ENCODE measurements at places on chromosomes 3 and 15.

DNA sequence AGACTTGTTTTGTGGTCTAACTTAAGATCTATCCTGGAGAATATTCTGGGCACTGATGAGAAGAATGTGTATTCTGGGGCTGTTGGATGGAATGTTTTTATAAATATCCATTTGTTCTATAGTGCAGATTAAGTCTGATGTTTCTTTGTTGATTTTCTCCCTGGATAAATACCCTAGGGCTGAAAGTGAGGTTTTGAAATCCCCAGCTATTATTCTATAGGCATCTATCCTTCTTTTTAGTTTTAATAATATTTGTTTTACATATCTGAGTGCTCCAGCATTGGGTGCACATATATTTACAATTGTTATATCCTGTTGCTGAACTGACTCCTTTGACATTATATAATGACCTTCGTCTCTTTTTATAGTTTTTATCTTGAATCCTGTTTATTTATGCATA is 42.9 kb downstream of the GALK2 start:
- DNase-seq, result no peak

- DNase-seq, result no peak
These were observed 197.3 kb upstream of the LINGO1 start for GRCh38 chr15:77830051-77830468.

- DNase-seq, result no peak
These were observed 165.1 kb upstream of the STAC start for GRCh38 chr3:36215241-36215640.

DNA sequence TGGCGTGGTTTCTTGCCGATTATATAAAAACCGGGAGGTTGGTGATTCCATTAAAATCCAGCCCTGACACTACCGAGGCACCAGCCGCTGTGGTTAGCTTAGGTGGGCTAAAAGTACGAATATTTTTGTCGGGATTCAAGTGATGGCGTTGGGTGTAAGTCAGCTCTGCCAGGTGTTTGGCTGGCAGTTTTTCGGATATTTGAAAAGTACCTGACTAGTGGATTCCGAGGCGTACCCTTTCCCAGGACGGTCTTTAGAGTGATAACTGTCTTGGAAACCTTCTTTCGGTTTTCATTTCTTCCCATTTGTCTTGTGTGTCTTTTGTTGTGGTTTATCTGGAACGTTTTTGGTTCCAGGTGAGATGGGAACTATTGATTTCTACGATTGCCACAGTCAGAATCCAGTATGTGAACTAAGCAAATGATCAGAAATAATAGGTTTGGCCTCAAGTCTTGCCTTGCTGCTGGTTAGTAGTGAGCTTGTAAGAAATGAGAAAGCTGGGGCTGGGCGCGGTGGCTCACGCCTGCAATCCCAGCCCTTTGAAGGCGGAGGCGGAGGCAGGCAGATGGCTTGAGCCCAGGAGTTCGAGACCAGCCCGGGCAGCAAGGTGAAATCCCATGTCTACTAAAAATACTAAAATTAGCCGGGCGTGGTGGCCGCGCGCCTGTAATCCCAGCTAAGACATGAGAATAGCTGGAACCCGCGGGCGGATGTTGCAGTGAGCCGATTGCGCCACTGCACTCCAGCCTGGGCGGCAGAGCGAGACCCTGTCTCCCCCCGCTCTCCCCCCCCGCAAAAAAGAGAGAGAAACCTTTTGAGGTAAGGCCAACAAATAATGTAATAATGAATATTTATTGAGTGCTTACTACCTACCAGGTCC is 1.4 kb downstream of the FYTTD1 start:
- DNase-seq, result peak; percentile 35

DNA sequence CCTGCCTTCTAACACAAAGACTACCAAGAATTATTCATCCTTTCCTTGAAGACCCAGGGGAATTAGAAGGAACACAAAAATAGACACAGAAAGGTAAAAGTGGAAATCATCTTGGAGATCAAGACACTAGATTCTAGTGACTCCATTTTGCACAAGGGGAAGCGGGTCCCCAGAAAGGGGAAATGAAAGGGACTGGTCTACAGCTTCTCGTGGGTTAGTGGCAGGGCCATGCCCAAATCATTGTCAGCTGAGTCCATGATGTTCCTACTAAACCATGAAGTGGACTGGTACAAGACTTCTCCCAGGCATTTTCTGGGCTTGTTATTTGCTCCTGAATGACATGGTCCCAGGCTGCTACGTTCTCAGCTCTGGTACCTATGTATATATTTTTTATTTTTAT is 230.7 kb upstream of the TPRG1 start:
- DNase-seq, result no peak

- DNase-seq, result no peak
These were observed 48.3 kb upstream of the CPNE4 start for GRCh38 chr3:132083159-132083558.

DNA sequence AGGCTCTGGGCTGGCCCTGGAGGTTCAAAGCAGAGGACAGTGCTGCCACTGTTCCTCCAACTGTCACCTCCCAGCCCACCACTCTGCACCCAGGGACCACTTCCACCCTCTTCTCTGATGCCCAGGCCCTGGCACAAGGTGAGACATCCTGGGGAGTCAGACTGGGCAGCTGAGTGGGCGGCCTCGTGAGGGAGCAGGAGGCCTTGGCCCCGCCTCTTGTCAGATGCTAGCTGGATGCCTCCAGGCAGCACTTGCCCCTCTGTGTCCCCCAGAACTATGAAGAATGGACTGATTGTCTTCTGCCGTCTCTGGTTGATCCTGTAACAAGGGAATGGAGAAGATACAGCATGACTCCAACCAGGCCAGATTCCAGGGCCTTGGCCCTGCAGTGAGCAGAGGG is 191.0 kb upstream of the LINGO1 start:
- DNase-seq, result no peak

DNA sequence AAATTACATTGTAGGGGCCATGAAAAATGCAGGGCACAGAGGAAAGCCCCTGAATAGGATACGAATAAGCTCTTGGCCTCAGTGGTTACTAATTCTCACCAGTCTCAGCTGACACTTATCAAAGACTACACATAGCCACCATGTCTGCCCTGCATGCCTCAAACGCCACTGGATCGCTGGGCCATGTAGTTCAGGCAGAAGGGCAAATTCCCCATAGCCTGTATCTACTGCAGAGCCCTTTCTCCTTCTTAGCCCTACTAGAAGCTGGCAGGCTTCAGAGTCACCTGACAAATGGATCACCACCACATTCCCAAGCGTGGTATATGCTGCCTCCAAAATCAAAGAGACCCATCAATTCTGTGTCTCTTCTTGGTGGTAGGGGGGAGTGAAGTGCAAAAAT is 177.4 kb downstream of the MINAR1 start:
- DNase-seq, result no peak

GRCh38 chr15:25903024-25903581 is 40.0 kb upstream of the ATP10A start:
- no peak for DNase-seq

DNA sequence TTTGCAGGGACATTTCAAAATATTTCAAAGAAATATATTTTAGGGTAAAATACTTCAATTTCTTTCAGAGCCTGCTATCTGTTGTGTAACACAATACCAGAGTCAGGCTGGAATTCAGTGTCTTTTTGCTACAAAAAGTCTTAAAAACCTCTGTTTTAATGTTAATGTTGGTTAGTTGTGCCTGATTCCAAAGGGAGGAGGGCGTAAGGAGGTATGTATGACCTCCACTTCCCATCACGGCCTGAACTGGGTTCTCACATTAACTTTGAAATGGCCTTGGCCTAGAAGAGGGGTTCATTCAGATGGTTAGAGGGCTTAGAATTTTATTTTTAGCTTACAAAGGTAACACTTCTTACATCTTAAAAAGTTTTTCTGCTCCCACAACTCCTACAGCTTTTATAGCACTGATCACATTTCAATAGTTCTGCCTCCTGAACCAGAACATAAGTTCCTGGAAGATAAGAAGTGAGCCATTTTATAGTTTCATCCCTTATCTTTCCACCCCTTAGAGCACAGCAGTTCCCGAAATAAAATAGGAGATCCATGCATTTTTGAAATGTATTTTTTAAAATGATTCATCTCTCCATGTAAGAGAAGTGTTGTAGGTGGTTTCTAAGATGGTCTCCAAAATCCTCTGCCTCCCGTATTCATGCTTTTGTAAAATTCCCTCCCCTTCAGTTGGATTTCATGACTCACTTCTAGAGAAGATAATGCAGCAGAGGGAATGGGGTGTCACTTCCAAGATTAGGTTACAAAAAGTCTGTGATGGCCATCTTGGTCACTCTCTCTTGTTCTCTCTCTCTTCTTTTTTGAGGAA is 543.1 kb upstream of the NECTIN3 start:
- no peak for DNase-seq

DNA sequence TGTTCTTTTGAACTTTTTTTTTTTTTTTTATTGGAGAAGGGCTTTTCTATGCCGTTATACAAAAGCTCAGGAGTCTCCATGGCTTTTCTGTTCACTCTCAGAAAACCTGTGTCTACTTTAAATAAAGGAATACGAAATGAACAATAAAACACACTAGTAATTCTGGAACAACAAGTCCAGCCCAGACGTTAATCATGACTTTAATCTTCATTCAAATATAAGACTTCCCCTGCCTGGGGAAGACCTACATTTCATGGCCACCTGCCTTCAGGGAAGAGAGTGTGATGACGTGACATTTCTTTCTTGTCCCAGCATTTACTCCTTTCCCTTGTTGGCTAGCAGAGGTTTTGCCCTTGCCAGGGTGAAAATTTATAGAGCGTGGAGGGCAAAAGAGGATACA is 564.5 kb downstream of the PDCD6IP start:
- DNase-seq, result no peak

- no peak for DNase-seq
These were observed 375 bp upstream of the MYZAP start for GRCh38 chr15:57591237-57591821.

- DNase-seq, result no peak
These were observed 408.2 kb upstream of the CBLB start for GRCh38 chr3:106276755-106277612.

- no peak for DNase-seq
These were observed 3.1 kb downstream of the MST1R start for GRCh38 chr3:49900491-49901153.

DNA sequence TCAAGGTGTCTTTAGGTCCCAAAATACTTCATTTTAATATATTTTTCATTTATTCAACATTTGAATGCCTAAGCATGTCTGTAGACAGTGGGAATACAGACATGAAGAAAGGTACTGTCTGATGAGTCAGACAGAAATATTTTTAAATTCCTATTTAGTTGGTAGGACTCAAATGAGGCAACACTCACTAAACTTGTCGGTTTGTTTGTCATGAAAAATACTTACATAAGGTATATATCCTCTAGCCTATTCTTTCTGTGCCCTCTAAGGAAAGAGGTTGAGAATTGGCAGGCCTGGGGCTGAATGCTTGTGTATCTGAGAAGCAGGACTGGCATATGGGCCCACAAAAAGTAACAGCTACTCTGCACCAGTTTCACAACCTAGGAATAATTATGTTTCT is 423.6 kb upstream of the MDFIC2 start:
- no peak for DNase-seq

GRCh38 chr3:109900783-109901182 is 563.4 kb upstream of the DPPA4 start:
- DNase-seq, result no peak

- peak; percentile 6 for DNase-seq
These were observed 21.2 kb downstream of the GABRA5 start for GRCh38 chr15:26887926-26888666.

GRCh38 chr15:52004806-52005205 is 14.2 kb upstream of the MAPK6 start:
- DNase-seq, result no peak

GRCh38 chr15:64895285-64896065 is 16.2 kb upstream of the ANKDD1A start:
- peak; percentile 59 for DNase-seq

DNA sequence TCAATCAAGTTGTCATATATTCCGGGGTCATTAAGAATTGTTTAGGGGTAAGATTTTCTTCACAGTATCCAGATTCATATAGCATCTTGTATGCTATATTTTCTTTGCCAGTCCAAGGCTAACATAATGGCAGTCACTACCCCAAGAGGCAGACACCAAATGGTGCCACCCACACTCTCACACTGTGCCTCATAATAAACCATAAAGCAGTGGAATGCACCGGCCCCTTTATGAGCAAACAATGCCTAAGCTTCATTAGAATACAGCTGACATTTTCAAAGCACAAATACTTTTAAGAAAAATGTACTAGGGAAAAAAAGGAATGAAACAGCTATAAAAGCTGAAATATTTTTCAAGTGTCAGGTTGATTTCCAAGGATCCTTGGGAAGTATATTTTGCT is 121.6 kb downstream of the TFDP2 start:
- DNase-seq, result peak; percentile 19

GRCh38 chr15:44861917-44862316 is 94.6 kb upstream of the TERB2 start:
- no peak for DNase-seq

- peak; percentile 23 for DNase-seq
These were observed 4.2 kb upstream of the TRAT1 start for GRCh38 chr3:108818404-108818803.

GRCh38 chr3:102025606-102026270 is 176.4 kb downstream of the NFKBIZ start:
- no peak for DNase-seq

GRCh38 chr15:36117296-36117787 is 462.1 kb upstream of the CDIN1 start:
- no peak for DNase-seq

GRCh38 chr15:28107904-28108275 is 8.8 kb upstream of the OCA2 start:
- DNase-seq, result no peak

- no peak for DNase-seq
These were observed 1.5 kb upstream of the NCK1 start for GRCh38 chr3:136860541-136860940.

GRCh38 chr3:73418681-73419080 is 206.1 kb downstream of the PDZRN3 start:
- no peak for DNase-seq

DNA sequence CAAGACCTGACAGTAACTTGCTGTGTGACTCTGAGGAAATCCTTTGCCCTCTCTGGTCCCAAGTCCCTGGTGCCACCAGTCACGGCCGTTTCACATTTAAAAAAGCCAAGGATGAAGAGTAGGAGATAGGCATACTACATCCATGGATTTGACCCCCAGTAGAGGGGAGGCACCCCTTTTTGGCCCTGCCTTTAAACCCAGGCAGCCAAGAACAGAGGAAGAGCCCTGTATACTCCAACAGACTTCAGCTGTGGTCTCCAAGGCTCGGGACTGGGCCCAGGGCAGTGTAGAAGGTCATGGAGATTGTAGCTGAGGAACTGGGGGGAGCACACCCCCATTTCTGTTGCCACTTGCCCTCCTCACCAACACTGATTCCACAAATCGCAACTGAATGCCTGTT is 3.7 kb downstream of the CAV3 start:
- DNase-seq, result no peak

- no peak for DNase-seq
These were observed 80.3 kb upstream of the KCNAB1 start for GRCh38 chr3:156040041-156040440.

GRCh38 chr3:72651498-72651897 is 196.7 kb downstream of the SHQ1 start:
- DNase-seq, result no peak

All from GM13977 (cell line).